HT1080 (cell line): ENCODE measurements at places on chromosomes 5 and 9. TPM values are rescaled to one million over a fixed set of nuclear protein-coding genes. Genes with fewer than 3 reads are reported as not detected.

- no peak for DNase-seq
Measured at GRCh38 chr9:34134521-34134920, 8.0 kb upstream of the DCAF12 start.

GRCh38 chr5:59532979-59533729, 360.4 kb downstream of the PDE4D start:
- no peak for DNase-seq

- no peak for DNase-seq
Measured at GRCh38 chr5:173669483-173669882, 53.0 kb upstream of the BOD1 start.

DNA sequence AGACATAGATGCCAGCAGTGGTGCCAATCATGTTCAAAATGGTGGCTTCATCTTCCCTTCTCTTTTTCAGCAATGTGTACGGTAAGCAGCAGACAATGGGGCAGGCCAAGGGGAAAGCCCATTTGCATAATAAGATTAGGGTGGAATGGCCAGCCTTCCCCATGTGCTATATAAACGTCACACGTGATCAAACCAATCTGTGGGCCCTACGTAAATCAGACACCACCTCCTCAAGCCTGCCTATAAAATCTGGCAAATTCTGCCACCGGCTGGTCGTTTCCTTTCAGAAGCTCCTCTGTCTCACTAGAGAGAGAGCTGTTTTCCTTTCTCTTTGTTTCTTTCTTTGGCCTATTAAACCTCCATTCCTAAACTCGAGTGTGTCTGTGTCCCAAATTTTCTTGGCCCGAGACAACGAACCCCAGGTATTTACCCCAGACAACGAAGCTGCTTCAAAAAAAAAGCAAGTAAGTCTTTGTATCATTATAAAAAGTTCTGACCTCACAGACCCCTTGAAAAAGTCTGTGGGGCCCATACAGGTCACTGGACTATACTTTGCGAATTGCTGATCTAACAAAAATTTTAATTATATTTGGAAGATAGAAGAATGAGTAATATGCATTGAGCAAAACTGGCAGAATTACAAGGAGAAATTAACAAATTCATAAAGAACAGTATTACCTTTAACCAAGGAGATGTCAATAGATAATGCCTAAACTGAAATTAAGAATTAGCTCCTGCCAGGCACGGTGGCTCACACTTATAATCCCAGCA, 15.2 kb downstream of the ZBTB5 start:
- DNase-seq, result no peak

DNA sequence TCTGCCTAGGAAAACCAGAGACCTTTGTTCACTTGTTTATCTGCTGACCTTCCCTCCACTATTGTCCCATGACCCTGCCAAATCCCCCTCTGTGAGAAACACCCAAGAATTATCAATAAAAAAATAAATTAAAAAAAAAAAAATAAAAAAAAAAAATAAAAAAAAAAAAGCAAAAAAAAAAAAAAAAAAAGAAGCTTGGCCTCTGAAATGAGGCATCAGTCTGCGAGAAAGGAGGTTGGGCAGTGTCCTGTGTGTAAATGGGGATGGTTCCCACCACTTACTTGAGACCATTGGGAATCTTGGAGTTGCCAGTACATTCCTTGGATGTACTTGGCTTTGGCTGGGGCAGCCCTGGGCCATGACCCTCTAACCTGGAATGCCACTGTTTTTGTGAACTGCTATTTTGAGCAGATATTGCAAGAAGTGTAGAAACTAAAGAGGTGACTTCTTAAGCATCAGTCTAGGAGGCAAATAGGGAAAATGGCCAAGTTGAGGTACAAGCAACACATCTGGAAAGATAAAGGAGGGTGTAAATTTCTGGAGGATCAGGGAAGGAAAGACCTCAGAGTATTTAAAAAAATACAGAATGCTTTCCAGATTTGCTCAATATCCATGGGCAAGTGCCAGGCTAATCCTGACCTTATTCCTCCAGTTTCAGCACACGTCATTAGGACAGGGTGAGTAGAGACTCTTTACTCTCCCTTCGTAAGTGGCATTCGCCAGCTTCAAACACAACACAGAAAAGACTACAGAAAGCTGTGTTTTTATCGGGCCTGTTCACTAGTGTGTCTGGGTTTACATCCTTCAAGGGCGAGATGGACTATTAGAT, 58.1 kb downstream of the HSPA4 start:
- no peak for DNase-seq

GRCh38 chr9:70007831-70008230, 35.8 kb upstream of the MAMDC2 start:
- DNase-seq, result no peak

DNA sequence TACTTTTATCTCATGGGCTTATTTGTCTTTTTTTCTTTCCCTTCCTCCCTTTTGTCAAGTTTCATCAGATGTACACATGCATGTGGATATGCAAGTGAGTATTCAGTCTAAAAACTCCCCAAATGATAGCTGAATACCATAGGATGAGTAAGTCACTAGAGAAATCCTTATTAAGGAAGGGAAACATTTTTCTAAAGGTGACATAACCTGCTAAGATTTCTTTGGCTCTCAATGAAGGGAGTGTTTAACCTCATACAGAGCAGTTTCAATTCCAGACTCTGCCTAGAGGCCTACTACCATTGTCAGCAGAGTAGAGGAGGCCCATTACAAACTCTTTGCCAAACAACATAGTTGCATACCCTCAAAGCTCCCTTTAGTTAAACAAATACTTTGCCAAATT, 192.4 kb downstream of the ARHGEF28 start:
- DNase-seq, result no peak

DNA sequence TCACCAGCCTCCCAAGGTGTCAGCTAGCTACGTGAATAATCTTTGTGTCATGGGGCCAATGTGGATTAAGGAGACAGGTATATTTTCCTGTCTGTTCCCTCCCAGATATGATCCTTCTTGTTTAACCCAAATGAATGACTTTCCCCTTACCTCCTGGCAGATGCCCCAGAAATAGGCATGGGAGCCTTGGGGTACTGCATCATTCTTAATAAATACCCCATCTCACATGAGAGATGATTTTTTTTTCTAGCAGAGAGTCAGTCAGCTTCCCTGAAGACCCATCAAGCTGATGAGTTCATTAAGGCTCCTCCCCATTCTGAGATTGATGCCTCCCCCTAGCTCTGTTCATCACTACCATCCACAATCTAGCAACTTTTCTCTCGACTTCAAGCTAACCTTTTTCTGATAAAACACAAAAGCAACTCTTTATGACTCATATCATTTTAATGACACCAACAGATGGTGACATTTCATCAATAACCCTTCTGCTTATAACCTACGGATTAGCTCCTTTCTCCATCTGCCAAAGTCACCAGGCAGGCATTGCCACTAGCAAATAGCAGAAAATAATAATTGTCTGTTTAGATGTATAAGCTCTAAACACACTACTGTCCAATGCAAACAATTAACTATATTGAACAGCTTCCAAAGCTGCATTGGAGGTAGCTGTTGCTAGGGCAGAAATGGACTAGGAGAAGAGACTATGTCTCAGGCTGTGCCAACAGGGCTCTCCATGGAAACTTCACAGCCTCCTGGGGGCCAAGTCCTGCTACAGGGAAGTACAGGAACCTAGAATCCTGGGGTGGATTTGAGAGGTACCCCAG, 143.7 kb downstream of the ACER2 start:
- no peak for DNase-seq

DNA sequence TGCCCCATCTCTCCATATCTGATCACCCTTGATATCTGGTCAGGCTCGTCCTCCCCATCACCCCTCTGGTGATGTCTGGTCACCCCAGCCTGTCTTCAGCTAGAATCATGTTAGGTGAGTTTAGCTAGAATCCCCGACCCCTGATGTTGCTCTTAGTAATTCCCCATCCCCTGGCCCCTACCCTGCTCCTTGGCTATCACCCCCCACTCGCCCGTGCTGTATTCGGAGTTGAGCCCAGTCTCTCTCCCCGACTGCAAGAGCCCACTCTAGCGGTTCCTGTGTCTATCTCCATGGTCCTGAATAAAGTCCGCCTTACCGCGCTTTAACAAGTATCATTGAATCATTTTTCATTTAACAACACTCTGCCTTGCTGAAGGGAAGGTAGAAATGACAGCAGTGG, 33.7 kb downstream of the ADAMTS2 start:
- no peak for DNase-seq

DNA sequence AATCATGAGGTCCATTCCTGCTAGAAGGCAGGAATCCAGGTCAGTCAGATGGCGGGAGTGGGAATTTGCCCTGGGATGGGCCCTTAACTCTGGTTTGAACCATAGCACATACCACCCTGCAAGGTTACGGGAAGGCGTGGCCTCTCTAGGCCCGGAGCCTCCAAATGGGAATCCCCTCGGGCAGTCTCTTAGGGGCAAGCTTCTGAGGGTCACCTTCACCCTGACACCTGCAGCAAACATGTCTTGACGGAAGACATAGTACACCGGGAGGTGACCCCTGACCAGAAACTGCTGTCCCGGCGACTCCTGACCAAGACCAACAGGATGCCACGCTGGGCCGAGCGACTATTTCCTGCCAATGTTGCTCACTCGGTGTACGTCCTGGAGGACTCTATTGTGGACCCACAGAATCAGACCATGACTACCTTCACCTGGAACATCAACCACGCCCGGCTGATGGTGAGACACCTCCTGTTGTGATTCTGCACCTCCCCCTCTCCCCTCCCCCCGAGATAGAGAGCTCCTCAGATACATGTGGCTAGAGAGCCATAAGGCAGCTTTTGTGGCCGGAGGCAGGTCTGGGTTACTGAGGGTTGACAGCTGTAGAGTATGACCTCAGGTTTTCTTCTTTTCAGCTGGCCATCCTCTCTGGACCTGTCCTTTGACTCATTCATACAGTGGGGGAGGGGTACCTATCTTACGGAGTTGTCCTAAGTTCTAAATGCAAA, 957 bp downstream of the PRELID1 start:
- peak; percentile 43 for DNase-seq

DNA sequence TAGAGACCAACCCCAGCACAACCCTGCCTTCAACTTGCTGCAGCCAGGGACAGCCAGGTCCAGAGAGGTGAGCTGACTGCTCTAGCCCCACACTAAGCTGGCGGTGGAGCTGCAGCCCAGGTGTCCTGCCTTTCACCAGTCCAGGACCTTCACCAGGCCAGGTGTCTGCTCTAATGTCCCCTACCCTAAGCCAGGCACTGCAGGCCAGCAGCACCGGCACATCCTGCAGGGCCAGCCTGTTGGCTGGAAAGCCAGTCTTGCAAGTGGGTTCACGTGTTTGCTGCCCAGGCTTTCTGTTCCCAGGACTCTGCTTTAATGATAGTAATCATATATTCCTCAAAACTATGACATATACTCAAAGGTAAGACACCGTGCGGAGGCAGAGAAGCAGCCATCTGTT, 5.5 kb downstream of the SHC3 start:
- DNase-seq, result no peak

GRCh38 chr9:68702493-68702892, 2.5 kb upstream of the PIP5K1B start:
- peak; percentile 16 for DNase-seq

DNA sequence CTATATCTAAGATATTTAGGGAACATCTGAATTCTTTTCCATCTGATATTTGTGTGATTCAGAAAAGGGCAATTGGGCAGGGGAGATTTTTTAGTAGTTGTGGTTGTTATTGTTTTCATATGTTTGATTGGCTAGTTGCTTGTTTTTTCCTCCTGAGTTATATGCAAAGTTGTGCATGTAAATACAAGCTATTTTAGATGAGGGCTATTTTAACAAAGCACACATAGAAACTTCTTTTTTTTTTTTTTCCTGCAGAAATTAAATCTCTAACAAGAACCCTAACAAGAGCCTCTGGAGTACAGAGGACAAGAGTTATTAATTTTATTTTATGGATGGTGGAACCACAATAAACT, 559.1 kb downstream of the CETN3 start:
- DNase-seq, result no peak

- DNase-seq, result peak; percentile 42
Measured at GRCh38 chr5:35202319-35203111, 27.8 kb downstream of the PRLR start.

DNA sequence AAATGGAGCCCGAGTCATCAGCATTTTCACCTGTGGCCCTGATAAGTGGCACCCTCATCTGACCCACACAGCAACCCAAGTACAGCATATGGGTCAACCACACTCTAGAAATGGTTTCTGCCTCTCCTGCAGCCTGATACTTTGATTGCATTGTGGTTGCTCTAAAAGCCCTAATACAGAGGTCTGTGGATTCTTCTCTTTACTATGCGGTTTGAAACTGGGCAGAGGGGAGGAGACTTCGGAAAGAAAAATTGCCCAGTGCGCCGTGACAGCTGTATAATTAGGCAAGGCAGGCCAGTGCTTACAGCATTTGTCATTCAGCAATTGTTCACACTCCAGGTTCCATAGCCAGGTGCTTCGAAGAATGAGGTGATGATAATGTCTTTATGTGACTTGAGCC, 361.0 kb downstream of the NFIB start:
- DNase-seq, result no peak

DNA sequence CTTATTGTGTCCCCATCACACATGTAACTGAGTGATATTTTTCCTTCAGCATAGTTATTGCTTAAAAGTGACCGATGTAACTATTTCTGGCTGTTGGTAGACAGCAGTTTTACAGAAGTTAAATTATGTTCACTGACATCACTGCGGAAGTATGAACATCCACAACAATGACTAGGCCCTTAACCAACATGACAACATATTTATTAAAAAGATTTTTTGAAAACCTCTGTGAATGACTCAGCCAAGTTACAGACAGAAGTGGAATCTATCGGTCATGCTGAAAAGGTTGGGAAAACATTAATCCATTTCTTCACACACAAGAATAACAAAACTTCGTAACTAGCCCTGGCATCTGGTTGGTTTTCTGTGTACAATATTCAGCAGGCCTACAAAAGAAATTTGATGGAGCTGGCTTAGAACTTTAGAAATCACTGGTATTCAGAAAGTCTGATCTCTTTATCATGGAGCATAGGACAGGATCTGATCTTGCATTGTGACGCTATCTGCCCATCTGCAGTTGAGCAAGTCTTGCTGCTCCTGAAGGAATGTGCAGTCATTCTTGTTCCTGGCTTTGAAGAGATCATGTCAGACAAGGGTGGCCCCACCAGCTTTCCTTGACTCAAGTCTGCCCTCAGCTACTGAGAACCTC, 6.5 kb downstream of the GLIS3 start:
- peak; percentile 93 for DNase-seq

GRCh38 chr5:87853541-87853940, 415.1 kb downstream of the TMEM161B start:
- DNase-seq, result peak; percentile 6

- no peak for DNase-seq
Measured at GRCh38 chr5:77812926-77813589, 36.9 kb upstream of the TBCA start.

- no peak for DNase-seq
Measured at GRCh38 chr5:59661311-59661710, 232.2 kb downstream of the PDE4D start.

DNA sequence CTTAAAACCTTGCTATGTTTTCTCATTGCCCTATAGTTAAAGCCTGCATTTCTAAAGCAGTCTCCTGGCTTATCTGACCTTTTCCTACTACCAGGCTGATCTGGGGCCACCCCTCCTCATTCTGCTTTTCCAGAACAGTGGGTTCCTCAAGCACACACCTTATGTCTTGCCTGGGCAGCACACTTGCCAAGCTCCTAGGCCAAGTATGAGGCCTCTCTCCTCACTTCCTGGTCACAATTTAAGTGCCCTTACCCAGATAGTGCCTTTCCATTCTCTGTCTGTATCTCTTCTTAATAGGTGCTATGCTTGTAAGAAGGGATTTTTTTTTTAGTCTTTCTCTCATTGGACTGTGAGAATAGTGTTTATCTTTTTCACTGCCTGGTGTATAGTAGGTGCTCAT, 39.7 kb downstream of the HMGCS1 start:
- DNase-seq, result no peak

- DNase-seq, result no peak
Measured at GRCh38 chr9:93864032-93864431, 91.1 kb downstream of the BARX1 start.

CCDC112 gene
- 5.8 and 8.6 TPM in 2 replicates for total RNA-seq

OR13C5 gene
- total RNA-seq, result not detected in 2 replicates

NOXA1 gene
- 0.10 TPM in 1 of 2 replicates, not detected in the other for total RNA-seq

PCDHB10 gene
- total RNA-seq, result 0.11 TPM in 1 of 2 replicates, not detected in the other
